ENCODE measurements at places on chromosomes 3 and 15. TPM values are rescaled to one million over a fixed set of nuclear protein-coding genes. Genes with fewer than 3 reads are reported as not detected.

DNA sequence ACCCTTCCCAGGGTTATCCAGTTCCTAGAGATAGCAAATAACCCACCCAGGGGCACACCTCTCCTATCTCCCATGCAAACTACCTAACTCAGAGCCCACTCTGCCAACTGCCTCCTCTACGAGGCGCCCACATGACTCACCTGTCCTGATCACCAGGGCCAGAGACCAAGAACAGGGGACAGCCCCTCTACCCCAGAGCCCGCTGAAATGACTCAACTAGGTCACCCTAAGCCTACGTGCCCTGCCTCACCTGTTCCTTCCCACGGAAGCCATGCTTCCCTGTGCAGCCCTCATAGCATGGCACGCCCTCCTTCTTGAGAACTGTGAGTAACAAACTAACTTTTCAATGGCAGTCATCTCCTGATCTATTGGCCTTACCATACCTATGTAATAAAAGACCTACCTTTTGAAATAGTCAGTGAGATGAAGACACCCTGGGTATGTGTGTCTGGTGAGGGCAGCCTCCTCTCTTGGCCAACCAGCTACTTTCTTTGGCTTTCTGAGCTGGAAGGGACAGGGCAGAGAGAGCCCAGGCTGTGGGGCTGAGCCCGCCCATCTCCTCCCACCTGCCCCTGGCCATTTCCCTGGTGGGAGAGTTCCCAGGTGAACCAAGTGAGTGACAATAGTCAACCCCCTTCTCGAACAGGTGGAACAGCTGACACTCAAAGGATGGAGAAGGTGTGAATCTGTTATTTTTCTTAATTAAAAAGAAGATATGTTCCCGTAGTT lies 25.5 kb upstream of the PRR23E start:
- H3K36me3 ChIP-seq = no peaks in the 10 kb centered on the region
- no peak overlapping the region for H3K27ac ChIP-seq
- no peak overlapping the region for H3K4me3 ChIP-seq
- DNase-seq = no peak

DNA sequence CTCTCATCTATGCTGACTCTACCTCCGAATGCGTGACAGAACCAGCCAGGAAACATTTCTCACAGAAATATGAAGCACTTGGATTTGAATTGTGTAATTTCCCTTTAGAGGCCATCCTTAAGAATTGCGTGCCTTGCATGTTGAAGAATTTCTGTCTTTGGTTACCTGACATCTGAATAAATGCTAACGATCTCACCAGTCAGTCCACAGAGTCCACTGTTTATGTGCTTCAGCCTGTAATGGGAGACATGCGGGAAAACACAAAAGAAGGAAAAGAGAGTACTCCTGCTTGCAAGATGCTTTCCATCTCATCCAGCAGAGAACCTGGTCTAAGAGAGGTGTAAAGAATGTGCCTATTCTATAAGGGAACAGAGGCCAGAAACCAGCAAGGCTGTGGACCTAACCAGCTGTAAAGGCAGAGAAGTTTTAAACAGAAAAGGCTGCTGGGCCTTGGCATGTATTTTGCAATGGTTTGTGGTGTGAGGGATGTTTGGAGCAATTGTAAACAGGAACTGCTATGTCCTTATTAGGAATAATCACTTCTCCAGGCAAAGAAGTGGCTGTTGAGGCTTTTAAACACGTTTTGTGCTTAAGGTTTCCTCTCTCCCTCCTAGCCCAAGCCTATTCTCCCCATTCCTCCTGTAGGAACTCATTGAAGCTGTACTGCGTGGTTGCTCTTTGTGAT lies 36.4 kb upstream of the BOC start:
- no peak for DNase-seq
- no peak overlapping the region for H3K27ac ChIP-seq
- no peaks in the 10 kb centered on the region for H3K4me1 ChIP-seq

Gene ROPN1
- not detected for total RNA-seq

GRCh38 chr15:98860281-98861041 lies 147.1 kb downstream of the PGPEP1L start:
- peaks cover 4% of the 10 kb centered on the region for H3K4me1 ChIP-seq
- H3K4me3 ChIP-seq = no peak overlapping the region
- peaks cover 27% of the 10 kb centered on the region for H3K27me3 ChIP-seq

Gene KLF15
- 4.8 TPM for total RNA-seq
